Naive thymus-derived CD4-positive, alpha-beta T cell (primary cell): ENCODE measurements at places on chromosomes 4 and X. TPM values are rescaled to one million over a fixed set of nuclear protein-coding genes. Genes with fewer than 3 reads are reported as not detected.

Gene F8A1
- 77.7 TPM for polyA plus RNA-seq

Gene BTC
- not detected for polyA plus RNA-seq

Gene CT45A10
- polyA plus RNA-seq: not detected

Gene LNX1
- 0.48 TPM for polyA plus RNA-seq

Gene FGB
- not detected for polyA plus RNA-seq

Gene CTAG2
- not detected for polyA plus RNA-seq

DNA sequence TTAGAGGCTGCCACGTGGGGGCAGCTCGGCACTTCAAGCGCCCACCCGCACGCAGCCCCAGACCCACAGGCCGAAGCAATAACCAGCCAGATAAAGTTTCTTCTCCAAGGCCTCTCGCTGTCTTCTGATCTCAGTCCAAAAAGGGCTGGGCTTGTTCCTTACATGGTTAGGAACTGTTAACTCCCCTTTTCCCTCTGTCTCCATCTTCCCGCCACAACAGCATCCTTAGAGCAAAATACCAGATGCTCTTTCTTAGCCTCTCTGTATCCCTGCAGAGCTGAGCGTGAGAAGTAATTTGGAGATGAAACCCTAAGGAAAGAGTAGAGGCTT lies 23.4 kb upstream of the KIAA1210 start:
- H3K27me3 ChIP-seq: no peaks in the 10 kb centered on the region
- no peak overlapping the region for H3K27ac ChIP-seq
- H3K36me3 ChIP-seq: no peaks in the 10 kb centered on the region
- no peak for DNase-seq
- H3K4me1 ChIP-seq: no peaks in the 10 kb centered on the region

- no peaks in the 10 kb centered on the region for H3K27me3 ChIP-seq
- H3K4me1 ChIP-seq: peaks cover 33% of the 10 kb centered on the region
- H3K4me3 ChIP-seq: peak overlapping the region; percentile 94
- no peak for DNase-seq
- peak overlapping the region; percentile 93 for H3K27ac ChIP-seq
Observed at GRCh38 chrX:1392376-1393068, 609 bp upstream of the SLC25A6 start.

- H3K27me3 ChIP-seq: no peaks in the 10 kb centered on the region
- H3K4me1 ChIP-seq: no peaks in the 10 kb centered on the region
- DNase-seq: peak; percentile 30
- no peak overlapping the region for H3K4me3 ChIP-seq
- H3K27ac ChIP-seq: no peak overlapping the region
Observed at GRCh38 chrX:111052478-111052877, 43.5 kb upstream of the PAK3 start.

DNA sequence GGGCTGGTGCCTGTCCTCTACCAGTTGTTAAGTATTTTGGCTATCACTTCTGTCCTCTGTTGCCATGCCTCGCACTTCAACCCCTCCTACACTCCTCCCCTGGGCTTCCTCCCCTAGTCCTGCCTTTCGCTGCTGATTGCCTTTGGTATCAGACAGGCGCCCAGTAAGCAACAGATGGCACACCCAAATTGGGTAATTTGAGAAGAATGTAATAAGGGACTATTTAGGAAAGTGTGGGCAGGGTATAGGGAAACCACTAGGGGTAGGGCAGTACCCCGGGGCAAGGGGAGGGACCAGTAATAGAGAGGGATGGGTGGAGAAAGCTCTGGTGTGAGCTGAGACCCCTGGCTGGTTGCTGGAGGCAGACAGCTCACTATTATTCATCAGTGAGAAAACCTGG lies 172.7 kb upstream of the USP9X start:
- no peaks in the 10 kb centered on the region for H3K4me1 ChIP-seq
- H3K27me3 ChIP-seq: no peaks in the 10 kb centered on the region
- no peaks in the 10 kb centered on the region for H3K36me3 ChIP-seq
- no peak overlapping the region for H3K27ac ChIP-seq

- no peak overlapping the region for H3K27ac ChIP-seq
- no peak overlapping the region for H3K4me3 ChIP-seq
- no peak for DNase-seq
Observed at GRCh38 chr4:157265281-157265680, 44.8 kb downstream of the GRIA2 start.

DNA sequence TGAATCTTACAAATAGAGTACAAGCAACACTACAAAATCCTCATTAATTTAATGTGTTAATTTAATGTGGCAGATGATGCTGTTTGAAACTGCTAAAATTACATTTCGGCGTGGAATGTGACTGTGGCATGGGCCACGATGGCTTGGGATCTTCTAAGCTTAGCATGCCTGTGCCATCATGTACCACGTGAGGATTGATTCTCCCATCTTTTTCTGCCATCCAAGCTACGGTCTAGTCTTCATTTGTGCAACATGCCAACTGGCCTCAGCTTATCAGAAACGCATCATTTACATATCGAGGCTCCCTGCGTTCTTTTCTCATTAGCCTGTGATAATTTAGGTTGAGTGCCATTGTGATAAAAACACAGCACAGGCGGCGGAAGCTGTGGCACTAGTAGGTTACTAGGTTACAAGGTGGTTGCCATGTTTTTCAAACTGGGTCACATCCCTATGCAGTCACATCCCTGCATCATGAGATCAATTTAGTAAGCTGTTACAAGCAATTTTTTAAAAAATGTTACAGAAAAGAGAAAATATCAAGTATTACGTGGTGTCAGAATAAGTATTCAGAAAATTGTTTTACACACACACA lies 189.9 kb upstream of the RBPJ start:
- no peak for DNase-seq
- peaks cover 14% of the 10 kb centered on the region for H3K4me1 ChIP-seq
- no peak overlapping the region for H3K27ac ChIP-seq
- no peak overlapping the region for H3K4me3 ChIP-seq
- H3K36me3 ChIP-seq: no peaks in the 10 kb centered on the region

GRCh38 chr4:138565576-138565975 lies 323.4 kb upstream of the SLC7A11 start:
- H3K36me3 ChIP-seq: no peaks in the 10 kb centered on the region
- H3K4me1 ChIP-seq: no peaks in the 10 kb centered on the region
- no peak for DNase-seq
- H3K27me3 ChIP-seq: no peaks in the 10 kb centered on the region
- H3K4me3 ChIP-seq: no peak overlapping the region
- no peak overlapping the region for H3K27ac ChIP-seq

DNA sequence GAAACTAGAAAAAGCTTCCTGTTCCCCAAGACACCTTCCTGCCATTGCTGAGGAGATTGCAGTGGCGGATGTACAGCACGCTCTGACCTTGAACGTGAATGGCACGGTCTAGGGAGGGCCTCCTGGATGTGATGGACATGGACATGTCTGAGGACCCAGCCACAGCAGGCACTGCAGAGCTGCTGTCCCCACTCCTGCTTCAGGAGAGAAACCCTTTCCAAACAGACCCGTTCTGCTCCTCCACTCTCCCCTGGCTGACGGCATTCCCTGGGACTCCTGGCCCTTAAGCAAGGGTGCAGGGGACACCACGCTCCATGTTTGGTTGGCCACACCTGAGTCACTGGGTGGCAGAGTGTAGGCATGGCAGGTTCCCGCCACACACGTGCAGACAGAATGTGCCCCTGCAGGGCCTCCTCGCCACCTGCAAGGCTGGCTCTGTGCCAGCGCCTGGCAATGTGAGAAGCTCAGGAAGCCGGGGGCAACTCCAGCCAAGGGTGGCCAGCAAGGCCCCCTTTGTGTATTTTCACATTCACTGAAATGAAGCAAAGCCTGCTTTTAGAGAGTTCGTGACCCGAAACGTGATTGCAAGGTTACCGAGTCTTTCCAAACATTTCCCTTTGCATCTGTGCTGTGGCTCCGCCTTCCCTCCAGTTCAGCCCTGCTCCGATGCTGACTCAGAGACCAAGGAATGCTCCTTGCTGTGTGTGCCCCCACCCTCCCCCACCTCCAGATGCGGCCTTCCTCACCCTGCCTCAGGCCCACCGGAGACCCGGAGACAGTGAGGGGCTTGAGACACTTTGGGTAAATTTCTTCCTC lies 46.1 kb downstream of the HTRA3 start:
- no peaks in the 10 kb centered on the region for H3K36me3 ChIP-seq
- H3K27ac ChIP-seq: no peak overlapping the region
- no peak overlapping the region for H3K4me3 ChIP-seq
- DNase-seq: no peak
- H3K4me1 ChIP-seq: no peaks in the 10 kb centered on the region

DNA sequence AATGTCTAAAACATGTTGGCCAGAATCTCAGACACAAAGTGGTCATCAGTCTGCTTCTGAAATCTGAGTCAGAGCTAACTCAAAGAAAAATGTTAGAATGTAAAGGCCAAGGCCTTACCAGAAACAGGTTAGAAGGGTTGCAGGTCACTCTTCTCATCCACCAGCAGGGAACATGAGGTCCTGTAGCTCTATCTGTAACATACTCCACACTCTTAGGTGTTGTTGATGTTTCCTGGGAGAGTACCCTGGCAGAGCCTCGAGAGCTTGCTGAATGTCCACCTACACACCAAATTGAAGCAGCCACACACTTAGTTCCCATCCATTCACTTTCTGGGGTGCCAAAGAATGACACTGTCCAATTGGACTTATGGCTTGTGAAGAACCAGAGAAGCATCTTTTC lies 76.6 kb upstream of the INPP4B start:
- no peaks in the 10 kb centered on the region for H3K4me1 ChIP-seq
- DNase-seq: no peak
- H3K4me3 ChIP-seq: no peak overlapping the region
- no peak overlapping the region for H3K27ac ChIP-seq

DNA sequence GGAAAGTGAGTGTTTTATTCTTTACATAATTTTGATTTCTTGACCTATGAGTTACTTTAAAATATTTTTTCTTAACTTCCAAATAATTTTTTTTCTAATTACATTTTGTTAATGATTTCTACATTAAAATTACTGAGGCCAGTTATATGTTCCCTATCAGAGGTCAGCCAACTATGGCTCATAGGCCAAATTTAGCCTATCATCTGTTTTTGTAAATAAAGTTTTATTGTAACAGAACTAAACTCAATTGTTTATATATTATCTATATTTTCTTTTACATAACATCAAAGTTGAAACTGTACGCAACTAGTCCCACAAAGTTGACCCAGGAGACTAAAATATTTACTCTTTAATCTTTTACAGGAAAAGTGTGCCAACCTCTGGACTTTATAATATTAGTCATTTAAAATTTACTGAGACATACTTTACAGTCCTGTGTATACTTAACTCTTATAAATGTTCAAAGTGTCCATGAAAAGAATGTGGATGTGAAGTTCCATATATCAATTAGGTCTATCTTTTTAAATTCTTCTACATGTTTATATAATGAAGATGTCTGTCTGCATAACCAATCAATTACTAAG lies 26.2 kb downstream of the ASB5 start:
- DNase-seq: no peak
- H3K27ac ChIP-seq: no peak overlapping the region
- H3K4me1 ChIP-seq: no peaks in the 10 kb centered on the region
- H3K27me3 ChIP-seq: no peaks in the 10 kb centered on the region
- H3K4me3 ChIP-seq: no peak overlapping the region
